IPS-NIHi11 (cell line): ENCODE measurements at places on chromosomes 6 and 20.

GRCh38 chr20:4545526-4545925 lies 176.2 kb upstream of the PRND start:
- DNase-seq: no peak

DNA sequence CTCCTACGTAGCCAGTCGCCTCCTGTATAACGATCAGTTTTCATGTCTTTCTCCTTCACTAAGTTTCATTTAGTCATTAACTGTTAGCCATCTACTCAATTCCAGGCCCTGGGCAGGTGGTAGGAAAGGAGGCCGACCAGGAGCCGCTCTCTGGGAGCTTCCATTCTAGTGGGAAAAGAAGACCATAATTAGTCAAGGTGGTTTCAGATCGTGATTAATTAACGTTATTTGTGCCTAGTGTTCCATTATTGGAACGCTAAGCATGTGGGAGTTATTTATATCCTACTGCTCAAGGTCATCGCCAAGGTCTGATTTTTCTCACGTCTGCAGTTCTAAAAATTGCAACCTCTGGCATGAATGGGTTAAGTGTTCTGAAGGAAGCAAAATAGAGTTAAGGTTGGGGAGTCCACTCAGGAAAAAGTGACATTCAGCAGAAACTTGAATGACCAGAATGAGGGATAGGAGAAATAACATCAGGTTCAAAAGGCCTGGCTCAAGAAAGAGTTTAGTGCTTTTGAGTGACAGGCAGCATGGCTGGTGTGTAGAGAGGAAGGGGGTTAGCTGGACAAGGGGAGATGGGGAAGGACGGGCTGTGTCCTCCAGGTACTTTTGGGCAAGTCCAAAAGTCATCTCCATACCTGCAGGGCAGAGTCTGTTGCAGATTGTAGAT lies 812 bp downstream of the SLC9A8 start:
- no peak for DNase-seq

DNA sequence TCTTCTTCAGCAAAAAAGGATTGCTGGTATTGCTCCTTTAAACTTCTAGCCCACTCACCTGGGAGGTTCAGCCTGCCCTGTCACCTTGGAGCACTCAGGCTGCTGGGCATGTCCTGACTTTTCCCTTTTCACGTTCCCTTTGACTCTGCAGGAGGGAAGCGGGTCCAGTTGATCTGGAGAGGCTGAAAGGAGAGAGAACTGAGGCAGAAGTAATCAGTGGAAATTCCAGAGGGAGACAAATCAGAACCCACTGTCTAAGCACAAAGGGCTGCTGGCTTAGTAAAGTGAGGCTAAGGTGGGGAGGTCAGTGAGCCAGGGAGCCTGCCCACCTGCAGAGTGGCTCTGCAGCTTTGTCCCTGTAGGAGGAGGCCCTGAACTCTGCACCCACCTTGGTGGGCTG lies 9.7 kb upstream of the SYNDIG1 start:
- no peak for DNase-seq

DNA sequence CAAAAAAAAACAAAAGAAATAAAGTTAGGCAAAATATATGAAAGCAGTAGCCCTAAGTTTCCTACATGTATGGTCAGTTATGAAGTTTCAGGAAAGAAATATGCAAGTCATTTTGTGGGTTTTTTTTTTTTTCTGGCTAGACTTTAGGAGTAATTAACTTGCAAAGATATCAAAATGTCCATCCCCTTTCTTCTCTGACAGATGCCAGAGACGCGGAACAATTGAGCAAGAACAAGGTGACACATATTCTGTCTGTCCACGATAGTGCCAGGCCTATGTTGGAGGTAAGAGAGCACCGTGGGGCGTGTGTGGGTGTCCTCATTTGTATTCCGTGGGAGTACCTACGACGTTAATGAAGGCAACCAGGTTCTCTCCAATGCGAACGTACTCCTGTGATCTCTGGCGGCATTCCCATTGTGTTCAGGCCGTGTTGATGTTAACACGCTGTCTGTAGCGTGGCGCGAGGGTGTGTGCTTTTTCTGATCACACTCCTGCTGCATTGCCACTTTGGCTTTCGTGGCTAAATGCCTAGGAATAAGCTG lies 19.5 kb downstream of the DUSP22 start:
- no peak for DNase-seq

DNA sequence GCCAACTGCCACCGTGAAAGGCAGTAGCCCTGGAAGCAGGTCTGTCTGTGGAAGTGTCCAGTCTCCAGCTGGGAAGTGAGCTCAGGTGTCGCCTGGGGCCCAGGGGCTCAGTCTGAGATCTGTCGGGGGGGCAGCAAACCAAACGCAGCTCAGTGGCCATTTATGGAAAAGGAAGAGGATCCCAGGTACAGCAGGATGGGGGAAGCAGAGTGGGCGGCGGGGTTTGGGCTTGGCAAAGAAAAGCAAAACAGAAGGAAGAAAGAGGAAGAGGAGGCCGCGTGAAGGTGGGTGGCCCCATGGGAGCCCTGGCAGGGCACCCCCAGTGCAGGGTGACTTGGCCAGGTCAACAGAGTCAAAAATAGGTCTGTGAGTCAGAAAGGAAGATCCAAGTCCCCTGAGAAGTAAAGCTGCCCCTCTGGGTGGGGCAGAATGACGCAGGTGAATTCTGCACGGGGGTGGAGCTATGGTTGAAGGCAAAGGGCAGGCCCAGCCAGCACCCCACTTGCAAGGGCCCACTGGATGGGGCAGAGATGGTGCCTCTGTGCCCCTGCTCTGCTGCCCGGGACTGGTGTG lies 5.3 kb downstream of the PXDC1 start:
- no peak for DNase-seq

GRCh38 chr6:39625209-39625608 lies 100.0 kb downstream of the KIF6 start:
- DNase-seq: no peak

DNA sequence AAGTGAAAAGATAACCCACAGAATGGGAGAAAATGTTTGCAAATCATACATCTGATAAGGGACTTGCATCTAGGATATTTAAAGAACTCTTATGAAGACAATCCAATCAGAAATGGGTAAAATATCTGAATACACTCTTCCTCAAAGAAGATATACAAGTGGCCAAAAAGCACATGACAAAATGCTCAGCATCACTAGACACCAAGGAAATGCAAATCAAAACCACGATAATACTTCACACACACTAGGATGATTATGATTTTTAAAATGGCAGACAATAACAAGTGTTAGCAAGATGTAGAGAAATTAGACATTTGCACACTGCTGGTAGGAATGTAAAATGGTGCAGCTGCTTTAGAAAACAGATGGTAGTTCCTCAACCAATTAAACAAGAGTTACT lies 34.8 kb upstream of the SIRT5 start:
- DNase-seq: no peak

GRCh38 chr6:63734923-63735322 lies 99.3 kb downstream of the PHF3 start:
- DNase-seq: no peak

DNA sequence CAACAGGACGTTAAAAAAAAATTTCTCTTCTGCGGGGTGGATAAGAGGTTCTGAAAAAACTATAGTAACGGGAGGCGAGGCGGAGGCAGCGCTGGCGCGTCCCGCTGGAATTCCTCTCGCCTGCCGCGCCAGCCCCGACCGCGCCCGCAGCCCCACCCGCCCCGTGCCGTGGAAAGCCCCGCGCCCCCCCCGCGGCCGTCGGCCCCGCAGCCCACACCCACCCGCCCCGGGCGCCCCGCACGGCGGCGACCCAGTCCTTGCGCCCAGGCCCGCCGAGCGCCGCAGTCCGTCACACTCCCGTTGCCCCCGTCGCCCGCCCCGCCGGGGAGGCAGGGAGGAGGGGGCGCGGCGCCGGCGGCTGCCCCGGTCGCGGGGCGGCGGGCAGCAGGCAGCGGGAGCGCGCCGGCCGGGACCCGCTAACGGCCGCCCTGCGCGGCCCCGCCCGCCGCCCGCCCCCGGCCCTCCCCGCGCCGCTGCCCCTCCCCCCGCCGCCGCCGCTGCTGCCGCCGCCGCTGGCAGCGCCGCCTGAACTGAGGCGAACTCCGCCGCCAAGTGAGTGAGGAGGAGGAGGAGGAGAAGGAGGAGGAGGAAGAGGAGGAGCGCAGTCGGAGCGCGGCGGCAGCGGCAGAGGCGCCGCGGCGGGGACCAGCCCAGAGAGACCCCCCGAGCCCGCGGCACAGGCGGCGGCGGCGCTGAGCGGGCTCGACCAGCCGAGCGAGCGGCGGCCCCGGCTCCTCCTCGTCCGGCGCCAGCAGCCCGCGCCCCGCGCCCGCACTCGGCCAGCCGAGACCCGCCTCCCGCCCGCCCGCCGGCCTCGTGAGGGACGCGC lies at the start of gene QKI:
Gene QKI (plus strand): TSS at position 602 of the 829 bp plus-strand sequence. CDS start 476 bp downstream, outside the sequence.
- DNase-seq: peak; percentile 88

GRCh38 chr6:15626878-15627674 lies 35.8 kb downstream of the DTNBP1 start:
- DNase-seq: no peak

GRCh38 chr6:26312501-26313397 lies 52.2 kb upstream of the BTN3A2 start:
- DNase-seq: no peak

GRCh38 chr20:41167481-41168253 lies 30.3 kb downstream of the PLCG1 start:
- DNase-seq: no peak

DNA sequence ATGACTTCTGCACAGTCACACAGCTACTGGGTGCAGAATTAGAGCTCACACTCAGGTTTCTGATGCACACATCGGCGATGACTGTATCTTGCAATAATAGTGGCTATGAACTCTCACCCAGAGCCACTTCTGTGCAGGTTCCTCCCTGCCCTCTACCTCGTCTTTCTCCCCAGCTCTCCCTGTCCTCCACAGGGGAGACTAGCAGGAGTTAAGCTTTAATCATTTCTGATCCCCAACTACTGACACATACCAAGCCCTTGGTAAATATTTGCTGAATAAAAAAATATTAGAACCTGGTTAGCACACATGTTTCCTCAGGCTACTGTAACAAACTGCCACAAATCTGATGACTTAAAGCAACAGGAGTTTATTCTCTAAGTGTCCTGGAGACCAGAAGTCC lies 222.7 kb upstream of the FOXA2 start:
- DNase-seq: no peak

DNA sequence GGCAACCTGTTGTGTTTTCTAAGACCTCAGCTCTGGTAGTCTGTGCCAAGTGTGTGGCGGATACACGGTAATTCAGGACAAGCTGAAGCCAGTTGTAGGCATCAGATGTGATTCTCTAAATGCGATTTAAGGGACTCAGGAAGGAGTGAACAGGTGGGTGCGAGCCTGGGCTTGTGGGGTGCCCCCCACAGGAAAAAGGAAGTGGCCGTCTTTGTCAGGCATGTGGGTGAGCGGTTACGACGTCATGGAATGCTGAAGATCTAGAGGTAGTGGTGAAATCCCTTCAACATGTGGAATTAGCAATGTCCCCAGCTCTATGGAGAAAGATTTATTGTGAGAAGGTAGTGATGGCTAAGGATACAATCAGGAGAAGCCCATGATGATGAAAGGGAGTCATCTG lies 95.1 kb upstream of the EXOC2 start:
- no peak for DNase-seq

GRCh38 chr6:36636687-36637418 lies 41.7 kb upstream of the CDKN1A start:
- DNase-seq: no peak

DNA sequence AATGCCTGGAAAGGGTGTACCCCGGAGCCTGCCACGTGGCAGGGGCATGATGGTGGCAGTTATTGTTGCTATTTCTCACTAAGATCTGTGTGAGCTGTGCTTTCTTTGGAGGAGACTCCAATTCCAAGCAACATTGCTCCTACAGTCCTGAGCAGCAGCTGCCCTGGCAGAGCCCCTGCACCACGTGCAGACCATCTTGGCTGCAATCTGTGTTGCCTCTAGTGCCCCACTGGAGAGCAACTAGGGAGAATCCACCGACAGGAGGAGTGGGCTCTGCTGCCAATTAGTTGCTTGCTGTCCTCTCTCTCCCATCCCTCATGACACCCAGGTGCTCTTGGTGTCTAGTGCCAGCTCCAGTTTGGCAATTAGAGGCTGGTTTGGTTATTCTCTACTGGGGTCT lies 116.0 kb downstream of the PXDC1 start:
- DNase-seq: no peak

- DNase-seq: no peak
These were observed 98.8 kb downstream of the CLVS2 start for GRCh38 chr6:123094795-123095194.

DNA sequence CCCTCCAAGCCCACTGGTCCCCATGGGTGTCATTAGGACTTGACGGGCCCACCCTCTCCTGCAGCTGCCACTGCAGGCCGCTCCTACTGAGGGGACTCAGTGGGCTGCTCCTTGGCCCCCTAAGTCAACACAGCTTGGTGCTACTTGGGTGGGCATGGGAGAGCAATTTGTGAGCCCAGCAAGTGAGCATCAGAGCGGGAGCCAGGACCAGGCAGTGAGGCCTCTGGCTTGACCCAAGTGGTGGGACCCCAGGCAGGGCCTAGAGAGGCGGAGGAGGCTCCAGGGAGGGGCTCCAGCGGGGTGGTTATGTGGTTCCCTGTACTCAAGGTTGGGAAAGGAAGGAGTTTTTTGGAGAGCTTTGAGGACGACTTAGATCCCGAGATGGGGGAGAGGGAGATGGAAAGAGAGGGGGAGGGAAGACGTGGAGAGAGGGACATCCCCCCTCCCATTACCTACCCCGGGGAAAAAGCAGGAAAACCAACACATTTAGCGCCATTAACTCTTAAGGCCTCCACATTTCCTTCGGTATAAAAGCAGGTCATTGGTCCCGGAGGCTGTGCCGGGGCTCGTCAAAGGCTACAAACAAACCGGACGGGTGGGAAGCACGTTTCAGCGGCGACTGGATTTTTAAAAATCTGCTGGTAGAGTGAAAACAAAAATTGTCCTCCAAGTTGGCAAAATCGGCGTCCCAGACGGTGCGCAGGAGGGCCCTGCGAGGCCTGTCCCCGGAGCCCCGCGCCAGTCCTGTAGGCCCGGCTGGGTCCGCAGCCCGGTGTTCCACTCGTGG lies 8.8 kb downstream of the FOXC1 start:
- no peak for DNase-seq

DNA sequence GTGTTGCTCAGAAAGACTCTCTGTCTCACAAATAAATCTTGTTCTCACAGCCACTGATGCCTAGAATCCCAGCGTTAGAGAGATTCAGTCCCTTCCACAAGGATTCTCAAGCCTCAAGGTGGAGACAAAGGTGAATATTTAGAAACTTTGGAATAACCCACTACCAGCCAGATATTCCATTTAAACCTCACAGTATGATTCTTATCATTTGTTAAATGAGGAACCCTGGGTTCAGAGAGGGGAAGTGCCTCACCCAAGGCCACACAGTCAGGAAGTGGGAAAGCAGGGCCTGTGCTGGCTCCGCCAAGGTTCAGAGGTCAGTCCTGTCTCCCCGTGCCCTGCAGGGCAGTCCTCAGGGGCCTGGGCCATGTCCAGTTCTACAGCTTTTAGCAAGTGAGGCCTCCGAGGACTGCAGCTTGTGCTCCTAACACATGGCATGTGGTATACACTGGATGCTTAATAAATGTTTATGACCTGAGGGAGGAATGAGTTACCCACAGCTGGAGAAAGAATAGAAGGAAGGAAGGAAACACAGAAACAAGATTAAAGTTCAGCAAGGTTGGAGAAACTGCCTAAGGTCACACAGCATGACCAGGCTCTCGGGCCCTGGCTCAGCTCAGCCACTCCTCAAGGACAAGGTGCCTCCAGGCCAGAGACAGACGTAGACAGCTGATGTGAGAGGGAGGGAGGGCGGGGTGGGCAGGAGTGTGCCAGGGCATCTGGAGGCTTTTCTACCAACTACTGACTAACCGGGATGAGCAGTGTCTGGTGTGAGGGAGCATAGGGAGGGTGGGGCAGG lies 3.9 kb upstream of the TGM2 start:
- no peak for DNase-seq
